Fibroblast of lung (primary cell): ENCODE measurements at places on chromosomes 7 and 10. TPM values are rescaled to one million over a fixed set of nuclear protein-coding genes. Genes with fewer than 3 reads are reported as not detected.

EBF3 gene
- total RNA-seq, result under 0.01 and 0.17 TPM in 2 replicates

CNTNAP2 gene
- not detected in 2 replicates for total RNA-seq

GRCh38 chr10:95538412-95538811 is 22.8 kb downstream of the SORBS1 start:
- peak; percentile 39 for DNase-seq

DNA sequence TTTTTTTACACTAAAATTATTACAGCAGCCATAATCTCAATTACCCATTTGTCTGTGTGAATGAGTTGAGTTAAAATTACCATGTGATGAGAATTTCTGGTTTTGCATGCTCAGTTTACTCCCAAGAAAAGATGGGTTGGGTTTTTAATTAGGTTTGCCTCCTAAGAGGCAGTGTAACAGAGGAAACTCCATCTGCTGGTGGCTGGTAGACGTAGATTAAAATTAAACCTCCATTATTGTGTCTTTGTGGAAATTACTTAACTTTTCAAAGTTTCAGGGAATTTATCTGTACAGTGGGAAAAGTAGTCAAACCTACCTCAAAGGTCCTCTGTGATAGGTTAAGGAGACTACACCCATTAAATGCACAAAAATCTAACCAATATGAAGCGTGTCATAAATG is 954.2 kb downstream of the PCDH15 start:
- DNase-seq, result no peak

DNA sequence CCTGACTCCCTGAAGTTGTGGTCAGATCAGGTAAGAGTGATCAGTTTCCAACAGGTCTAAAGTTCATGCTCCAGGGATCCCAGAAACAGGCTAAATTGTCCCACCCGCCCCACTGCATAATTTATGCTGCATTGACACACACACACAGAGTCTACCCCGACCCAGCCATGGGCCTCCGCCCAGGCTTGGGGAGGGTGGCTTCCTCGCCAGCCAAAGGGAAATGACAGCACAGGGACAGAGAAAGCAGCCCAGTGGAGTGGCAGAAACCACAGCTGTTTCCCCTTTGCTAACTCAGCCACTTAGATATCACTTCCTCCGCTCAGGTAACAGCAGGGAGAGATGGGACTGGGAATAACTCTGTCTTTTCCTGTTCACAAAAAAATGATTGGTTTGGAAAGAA is 9.4 kb downstream of the SH3PXD2A start:
- DNase-seq, result no peak

- no peak for DNase-seq
These were observed 27.6 kb upstream of the RNF32 start for GRCh38 chr7:156612930-156613329.

GRCh38 chr7:151484971-151485707 is 34.6 kb downstream of the RHEB start:
- peak; percentile 93 for DNase-seq

GRCh38 chr10:32386623-32387260 is 39.8 kb upstream of the EPC1 start:
- no peak for DNase-seq
